SK-N-MC (cell line): ENCODE measurements at places on chromosomes 1 and 21.

GRCh38 chr1:173095632-173096031 lies 44.9 kb upstream of the TNFSF18 start:
- DNase-seq = no peak

GRCh38 chr1:230568676-230569075 lies 73.6 kb upstream of the COG2 start:
- DNase-seq = no peak

DNA sequence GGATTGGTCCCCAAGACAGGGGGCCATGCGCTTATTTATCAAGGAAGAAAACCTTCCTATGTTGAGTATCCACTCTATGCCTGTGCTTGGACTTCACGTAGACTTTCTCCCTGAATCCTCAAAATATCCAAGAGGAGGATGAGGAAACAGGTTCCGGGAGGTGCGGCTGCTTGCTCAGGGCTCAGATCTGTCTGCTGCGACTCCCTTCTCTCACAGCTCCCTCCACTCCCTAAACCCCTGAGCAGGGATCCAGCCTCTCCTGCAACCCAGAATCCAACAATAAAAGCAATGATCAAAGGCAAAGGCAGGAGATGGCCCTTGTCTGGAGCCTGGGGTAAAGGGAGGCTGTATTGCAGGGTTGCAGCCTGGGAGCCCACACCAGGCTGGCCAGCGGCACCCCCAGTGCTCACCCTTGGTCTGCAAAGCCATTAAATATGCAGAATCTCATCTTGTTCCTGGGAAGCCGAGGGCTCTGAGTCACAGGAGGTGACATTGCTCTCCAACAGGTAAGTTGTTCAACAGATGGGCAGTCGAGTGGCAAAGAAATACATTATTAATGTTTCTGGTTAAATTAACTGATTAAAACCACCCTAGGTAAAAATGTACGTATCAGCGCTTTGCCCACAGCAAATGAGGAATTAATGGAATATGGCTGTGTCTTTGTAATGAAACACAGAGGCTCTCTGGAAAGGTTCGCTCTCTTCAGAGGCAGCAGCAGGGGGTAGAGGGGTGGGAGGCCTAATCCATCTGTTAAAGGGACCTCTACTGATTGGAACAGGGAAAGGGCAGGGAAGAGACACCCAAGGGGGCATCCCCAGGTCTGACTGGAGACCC lies 111.5 kb downstream of the GRIK3 start:
- DNase-seq = no peak

DNA sequence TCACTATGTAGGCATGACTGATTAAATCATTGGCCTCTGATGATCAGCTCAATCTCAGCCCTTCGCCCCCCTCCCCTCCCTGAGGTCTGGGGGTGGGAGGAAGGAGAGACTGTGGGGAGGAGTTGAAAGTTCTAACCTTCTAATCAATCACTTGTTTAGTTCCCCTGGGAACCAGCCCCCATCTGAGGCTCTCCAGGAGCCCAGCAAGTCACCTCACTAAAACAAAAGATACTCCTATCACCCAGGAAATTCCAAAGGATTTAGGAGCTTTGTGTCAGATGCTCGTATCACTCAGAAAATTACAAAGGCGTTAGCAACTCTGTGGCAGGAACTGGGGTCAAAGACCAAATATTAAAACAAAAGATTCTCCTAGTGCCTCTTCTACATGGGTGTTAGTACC lies 21.6 kb downstream of the SYF2 start:
- no peak for DNase-seq

DNA sequence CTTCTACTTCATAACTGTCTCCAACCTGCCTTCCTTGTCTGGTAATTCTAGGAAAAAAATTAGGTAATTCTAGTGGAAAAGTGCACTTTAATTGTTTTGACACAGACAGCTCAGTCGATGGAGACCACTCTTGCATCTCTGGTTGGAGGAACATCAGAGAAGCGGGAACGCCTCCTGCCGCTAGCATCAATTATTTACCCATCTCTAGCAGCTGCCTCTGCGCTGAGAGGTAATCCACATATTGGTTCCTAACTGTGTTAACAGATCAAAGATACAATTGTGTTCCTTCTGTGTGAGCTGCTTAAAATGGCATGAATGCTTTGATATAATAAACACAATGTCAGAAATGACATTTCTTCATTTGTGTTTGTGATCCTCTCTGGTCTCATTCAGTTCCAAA lies 33.3 kb downstream of the C2CD2 start:
- no peak for DNase-seq

GRCh38 chr1:48610628-48611542 lies 138.9 kb upstream of the SPATA6 start:
- no peak for DNase-seq

- no peak for DNase-seq
Measured at GRCh38 chr1:166927701-166928100, 47.6 kb downstream of the ILDR2 start.

DNA sequence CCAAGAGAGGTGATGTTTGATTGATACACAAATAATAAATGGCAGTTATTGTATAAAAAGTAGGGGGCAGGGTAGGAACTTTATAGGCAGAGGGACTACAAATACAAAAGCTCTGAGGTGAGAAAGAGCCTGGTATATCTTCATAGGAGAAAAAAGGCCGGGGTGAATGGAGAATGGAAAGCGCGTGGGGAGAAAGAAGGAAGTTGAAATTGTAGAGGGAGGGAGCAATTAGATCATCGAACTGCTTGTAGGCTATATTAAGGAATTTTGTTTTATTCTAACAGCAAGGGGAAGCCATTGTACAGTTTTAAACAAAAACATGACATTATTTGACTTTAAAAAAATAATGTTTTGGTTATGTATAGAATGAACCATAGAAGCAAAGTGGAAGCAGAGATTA lies 147.4 kb downstream of the PDE4B start:
- DNase-seq = no peak

DNA sequence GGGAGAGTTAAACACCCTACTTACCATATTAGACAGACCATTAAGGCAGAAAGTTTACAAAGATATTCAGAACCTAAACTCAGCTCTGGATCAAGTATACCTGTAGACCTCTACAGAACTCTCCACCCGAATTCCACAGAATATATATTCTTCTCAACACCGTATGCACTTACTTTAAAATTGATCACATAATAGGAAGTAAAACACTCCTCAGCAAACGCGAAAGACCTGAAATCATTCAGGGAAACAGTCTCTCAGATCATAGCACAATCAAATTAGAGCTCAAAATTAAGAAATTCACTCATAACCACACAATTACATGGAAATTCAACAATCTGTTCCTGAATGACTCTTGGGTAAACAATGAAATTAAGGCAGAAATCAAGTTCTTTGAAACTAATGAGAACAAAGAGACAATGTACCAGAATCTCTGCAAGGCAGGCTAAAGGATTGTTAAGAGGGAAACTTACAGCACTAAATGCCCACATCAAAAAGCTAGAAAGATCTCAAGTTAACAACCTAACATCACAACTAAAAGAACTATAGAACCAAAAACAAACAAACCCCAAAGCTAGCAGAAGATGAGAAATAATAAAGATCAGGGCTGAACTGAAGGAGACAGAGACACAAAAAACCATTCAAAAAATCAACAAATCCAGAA lies 19.1 kb downstream of the CD84 start:
- DNase-seq = no peak

GRCh38 chr1:61085983-61086644 lies 3.8 kb downstream of the NFIA start:
- no peak for DNase-seq

DNA sequence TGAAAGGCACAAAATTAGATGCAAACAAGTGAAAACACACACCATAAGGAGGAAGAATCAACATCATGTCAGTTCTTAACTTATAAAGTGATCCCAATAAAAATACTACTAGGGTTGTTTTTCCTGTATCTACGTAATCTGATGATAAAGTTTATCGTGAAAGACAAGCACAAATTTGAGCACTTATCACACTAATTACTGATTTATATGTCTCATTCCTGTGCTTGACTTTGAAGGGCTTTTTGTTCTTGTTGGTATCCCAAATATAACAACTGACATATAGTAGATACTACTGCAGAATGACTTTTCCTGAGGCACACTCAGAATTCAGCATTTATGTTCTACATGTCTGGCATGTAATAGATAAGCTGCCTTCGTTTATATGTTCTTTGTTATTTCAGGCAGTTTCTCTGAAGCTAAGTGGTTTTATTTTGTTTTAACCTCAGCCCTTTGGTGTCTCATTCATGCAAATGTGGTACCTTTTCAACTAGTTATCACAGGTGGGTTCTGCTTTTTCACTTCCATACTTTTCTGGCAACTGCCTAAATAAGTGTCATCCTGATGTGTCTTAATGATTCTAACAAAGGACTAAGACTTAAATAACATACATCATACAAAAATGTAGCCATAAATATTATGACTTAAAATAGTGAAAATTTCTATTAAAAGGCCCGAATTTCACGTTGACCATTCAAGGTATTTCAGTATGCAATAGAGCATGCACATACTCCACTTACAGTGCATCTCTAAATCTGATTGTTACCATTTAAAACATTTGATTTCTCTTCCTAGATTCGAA lies 73.2 kb downstream of the LRRC8C start:
- no peak for DNase-seq

- DNase-seq = no peak
Measured at GRCh38 chr1:201332616-201333335, 44.7 kb downstream of the TNNT2 start.

GRCh38 chr1:153513666-153514065 lies 22.1 kb downstream of the S100A6 start:
- no peak for DNase-seq

DNA sequence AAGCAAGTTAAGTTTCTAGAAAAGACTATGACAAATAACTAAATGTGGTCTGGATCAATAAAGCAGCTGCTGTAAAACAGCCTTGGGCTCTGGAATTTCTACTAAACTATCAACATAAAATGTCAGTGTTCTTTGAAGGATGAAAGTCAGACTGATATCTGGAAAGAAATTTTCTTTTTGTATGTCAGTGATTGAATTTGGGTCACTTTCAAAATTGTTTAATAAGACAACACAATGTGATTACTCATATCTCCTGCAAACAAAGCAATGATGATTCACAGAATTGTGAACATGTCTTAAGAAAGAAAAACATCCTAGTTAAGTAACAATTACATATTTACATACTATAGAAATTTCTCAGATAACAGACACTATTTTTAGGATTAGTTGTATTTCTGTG lies 826.4 kb downstream of the PLA2G4A start:
- DNase-seq = no peak

GRCh38 chr1:164689672-164690511 lies 130.9 kb downstream of the PBX1 start:
- DNase-seq = no peak

DNA sequence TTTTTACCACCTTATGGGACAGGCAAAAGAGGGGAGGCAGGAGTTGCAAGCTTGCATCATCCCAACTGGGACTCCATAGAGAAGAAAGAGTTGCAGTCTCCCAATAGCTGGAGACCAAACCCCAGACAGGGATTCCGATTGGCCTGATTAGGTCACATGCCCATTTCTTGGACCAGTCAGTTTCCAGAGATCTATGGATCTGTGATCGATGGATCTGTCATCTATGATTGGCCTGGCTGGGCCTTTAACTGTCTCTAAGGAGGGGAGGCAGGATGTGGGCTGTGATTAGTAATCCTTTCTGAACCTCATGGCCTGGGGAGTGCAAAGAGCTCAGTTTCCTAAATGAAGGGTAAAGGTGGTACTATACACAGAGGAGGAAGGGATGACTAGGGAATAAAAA lies 252.1 kb downstream of the MATN1 start:
- no peak for DNase-seq

DNA sequence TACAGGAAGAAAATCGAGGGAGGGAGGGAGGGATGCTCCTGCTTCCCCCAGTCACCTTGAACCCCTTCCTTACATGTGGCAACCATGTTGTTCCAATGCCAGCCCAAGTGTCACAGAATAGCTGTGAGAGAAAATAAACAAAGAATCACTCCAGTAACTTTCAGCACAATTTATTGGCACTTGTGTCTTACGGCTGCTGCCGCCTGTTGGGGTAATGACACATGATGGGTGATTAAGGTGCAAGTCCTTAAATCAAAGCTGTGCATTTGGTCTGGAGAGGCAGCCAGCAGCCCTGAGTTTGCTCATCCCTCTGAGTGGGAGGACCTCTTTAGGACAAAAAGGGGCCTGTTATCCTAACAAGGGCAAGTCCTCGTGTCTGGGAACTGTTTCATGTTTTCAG lies 377.7 kb downstream of the PCP4 start:
- no peak for DNase-seq

- DNase-seq = no peak
Measured at GRCh38 chr21:35510957-35511695, 462.0 kb upstream of the RUNX1 start.

GRCh38 chr21:44927587-44928461 lies 7.1 kb upstream of the ITGB2 start:
- peak; percentile 58 for DNase-seq

DNA sequence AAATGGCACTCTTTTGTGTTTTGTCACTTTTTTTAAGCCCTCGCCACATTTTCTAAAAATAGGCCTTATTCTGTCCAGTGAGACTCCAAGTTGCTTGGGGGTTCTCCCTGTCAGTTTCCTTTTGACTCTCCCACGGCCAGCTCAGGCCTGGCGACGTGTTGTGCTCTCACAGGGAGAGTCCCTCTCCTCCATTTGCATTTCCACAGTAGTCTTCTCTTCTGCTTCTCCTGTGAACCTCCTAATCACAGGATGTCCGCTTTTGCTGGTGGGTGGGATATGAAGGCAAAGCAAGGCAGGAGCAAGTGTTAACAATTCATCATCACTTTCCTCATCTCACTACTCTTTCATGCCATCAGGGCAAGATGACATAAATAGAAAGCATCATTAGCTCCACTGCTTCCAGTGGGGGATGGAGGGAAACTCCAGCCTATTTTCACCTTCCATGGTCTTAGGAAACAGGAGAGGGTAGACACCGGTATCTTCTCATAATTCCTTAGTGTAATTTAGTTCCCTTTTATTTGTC lies 99.8 kb downstream of the INTS7 start:
- DNase-seq = no peak

GRCh38 chr1:206470692-206471414 lies 577 bp downstream of the IKBKE start:
- no peak for DNase-seq

DNA sequence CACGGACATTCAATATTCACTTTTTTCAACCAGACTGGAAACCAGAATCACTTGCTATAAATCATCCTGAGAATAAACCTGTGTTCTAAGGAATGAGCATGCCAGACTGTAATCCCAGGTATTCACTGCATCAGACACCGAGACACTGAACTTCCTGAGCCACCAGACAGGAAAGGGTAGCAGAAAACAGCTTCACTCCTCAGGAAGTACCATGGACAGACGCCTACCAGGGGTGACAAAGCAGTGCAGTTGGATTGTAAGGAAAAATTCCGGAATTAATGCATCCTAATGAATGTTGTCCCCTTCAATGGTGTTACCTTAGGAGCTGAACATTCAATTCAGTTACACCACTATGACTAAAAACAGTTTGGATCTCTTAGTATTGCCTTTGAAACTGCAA lies 156.1 kb downstream of the PIGK start:
- no peak for DNase-seq
